ENCODE measurements at places on chromosomes 3 and 15. TPM values are rescaled to one million over a fixed set of nuclear protein-coding genes. Genes with fewer than 3 reads are reported as not detected.

Gene TYRO3
- total RNA-seq, result 0.21 TPM

Gene TFG
- total RNA-seq, result 60.1 TPM

Gene COL8A1
- not detected for total RNA-seq

Gene SLC22A13
- not detected for total RNA-seq

Gene GXYLT2
- total RNA-seq, result 0.21 TPM

Data from mononuclear cell (primary cell).